Right forelimb (tissue), 1 donor: ENCODE measurements at places on chromosomes 3 and 15.

DNA sequence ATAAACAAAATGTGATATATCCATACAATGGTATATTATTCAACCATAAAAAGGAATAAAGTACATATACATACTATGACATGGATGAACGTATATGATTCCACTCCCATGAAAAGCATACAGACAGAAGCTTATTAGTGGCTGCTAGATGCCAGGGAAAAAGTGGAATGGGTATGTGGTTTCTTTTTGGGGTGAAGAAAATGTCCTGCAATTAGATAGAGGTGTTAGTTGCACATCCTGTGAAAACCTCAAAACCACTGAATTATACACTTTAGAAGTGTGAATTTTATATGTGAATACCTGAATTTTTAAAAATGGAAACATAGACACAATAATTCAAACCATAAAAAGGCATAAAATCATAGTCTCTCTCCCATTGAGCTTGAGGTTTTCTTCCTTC, 11.2 kb downstream of the DENND6A start:
- DNase-seq, result no peak

GRCh38 chr3:137764001-137764433, at the start of gene SOX14:
Gene SOX14 (plus strand): TSS chr3:137764315. CDS start chr3:137764785, 470 bp downstream.
- no peak for DNase-seq

GRCh38 chr3:159635047-159635641, 353.5 kb upstream of the IL12A start:
- DNase-seq, result no peak

DNA sequence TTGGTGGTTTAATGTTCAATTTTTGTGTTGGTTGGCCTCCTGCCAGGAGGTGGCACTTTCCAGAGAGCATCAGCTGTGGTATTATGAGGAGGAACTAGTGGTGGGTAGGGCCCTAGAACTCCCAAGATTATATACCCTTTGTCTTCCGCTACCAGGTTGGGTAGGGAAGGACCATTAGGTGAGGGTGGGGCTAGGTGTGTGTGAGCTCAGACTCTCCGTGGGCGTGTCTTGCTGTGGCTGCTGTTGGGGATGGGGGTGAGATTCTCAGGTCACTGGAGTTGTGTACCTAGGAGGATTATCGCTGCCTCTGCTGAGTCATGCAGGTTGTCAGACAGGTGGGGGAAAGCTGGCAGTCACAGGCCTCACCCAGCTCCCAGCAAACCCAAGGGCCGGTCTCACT, 187.1 kb downstream of the DPH6 start:
- DNase-seq, result no peak

DNA sequence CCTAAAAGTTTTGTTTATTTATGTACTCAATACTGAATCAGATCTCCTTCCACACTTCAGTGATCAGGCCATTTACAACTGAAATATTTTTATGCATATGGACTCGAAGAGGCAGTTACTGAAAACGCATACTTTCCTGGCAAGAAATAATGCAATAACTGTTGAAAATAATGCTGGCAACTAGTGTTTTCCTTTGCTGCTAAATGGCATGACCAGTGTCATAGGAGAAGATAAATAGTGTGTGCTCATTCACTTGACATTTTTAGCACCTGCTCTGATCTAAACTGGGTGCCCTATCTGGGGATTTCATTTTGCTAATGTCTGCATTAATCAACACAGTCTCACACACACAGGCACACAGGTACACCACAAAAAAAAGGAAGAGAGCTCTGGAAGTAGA, 695.2 kb downstream of the TUSC7 start:
- no peak for DNase-seq

GRCh38 chr15:39748276-39748675, 34.4 kb downstream of the FSIP1 start:
- DNase-seq, result no peak

DNA sequence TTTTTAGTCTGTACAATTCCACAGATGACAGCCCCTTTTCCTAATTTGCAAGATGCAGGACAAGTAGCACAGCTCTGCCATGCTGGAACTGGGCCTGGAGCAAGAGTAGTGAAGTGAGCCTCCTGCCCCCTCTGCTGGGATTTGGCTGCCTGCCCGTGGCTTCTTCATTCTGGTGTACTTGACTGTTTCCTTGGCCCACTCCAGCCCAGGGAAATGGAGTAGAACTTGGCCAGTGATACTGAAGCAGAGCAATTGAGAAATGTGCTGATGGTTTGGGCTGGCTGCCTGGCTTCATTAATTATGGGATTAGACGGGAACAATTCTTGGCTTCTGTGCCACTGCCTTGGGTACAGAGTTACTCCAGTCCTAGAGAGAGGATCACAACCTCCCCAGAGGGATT, 2.8 kb downstream of the GPD1L start:
- peak; percentile 63 for DNase-seq

DNA sequence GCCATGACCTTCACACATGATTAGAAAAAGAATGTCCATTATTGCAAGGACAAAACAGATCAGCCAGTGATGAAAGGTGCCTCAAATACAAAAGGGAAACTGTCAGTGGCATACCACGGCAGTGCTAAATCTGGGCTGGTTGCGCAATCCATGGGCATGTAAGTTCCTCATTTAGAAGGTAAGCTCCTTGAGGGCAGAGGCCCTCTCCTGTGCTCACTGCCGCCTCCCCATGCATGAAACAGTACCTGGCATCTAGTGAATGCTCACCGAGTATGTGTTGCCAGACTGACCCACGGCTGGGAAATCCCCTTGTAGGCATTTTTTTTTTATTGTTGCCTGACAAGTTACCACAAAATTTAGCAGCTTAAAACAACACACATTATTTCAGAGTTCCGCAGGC, 312.1 kb upstream of the CHRM5 start:
- no peak for DNase-seq

DNA sequence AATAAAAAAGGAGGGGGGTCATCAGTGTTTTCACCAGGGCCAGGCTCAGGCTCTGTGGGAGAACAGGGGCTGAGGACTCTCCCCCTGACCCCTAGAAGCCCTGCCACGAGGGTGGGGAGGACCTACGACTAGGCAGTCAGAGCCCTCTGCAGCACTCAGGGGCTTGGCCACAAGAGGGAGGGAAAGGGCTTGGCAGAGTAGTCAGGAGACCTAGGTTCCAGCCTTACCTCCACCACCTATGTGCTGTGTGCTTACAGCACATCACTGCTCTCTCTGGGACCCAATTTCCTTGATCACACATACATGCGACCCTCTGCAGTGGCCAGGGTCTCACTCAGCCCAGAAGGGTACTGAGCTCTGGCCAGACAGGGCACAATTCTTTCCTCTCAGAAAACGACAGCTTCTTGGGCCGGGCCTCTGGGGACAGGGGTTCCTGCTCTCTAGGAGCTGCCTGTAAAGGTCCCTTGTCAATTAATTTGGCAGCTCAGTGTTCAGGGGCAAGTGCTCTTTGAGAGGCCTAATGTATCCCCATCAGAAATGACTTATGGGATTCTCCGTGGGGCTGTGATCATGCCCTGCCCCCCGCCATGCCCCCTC, 16.4 kb upstream of the SKIC8 start:
- no peak for DNase-seq

- DNase-seq, result no peak
Measured at GRCh38 chr15:35379972-35380371, 166.0 kb downstream of the DPH6 start.

DNA sequence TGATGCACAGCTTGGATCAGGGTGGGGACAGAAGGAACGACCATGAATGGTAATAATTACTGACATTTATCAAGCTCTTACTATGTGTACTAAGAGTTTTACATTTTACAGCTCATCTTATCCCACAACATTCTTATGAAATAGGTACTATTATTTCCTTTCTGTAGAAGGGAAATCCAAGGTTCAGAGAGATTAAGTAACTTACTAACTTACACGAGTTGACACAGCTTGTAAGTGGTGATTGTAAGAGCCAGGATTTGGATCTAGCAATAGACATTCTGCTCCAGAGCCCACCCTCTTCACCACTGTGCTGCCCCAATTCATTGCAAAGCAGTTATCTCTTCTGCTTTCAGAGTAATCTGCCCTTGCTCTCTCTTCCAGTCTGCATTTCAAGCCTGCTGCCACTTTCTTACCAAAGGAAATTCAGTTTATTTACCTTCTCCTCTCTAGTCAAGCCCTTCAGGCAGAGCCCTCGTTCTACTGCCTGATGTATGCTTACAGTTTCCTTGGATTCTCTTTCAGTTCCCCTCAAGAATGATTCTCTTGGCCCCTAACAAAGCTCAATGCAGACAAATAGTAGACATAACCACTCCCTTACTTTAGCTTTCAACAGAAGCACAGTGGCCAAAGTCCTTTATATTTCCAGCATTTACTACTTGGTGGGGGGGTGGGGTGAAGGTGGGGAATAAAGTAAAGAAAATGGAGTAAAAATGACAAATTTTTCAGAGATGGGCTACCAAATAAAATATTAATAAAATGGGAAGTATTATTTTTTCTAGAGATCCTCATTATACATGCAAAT, 65.8 kb downstream of the ATP8B4 start:
- DNase-seq, result no peak

GRCh38 chr3:64932666-64933342, 245.0 kb upstream of the ADAMTS9 start:
- DNase-seq, result no peak

DNA sequence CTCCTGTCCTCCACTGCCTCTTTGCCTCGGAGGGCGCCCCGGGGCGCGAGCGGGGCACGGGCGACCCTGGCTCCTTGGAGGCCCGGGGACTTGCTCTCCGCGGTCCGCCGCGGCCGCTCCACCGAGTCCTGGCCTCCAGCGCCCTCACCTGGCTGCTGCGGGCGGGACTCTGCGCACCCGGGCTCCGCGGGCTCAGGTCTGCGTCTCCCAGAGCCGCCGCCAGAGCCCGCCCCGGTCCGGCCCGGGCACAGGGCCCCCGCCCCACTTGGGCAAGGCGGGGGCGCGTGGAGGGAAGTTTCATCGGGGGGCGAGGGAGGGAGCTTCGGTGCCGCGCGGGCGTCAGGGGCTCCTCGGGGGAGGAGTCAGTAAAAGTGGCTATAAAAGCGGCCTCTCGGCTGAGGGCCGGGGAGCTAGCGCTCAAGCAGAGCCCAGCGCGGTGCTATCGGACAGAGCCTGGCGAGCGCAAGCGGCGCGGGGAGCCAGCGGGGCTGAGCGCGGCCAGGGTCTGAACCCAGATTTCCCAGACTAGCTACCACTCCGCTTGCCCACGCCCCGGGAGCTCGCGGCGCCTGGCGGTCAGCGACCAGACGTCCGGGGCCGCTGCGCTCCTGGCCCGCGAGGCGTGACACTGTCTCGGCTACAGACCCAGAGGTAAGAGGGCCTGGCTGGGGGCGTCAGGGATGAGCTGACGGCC, at the start of gene CEMIP:
Gene CEMIP, plus strand, starts transcription at position 407 of the 694 bp plus-strand sequence. CDS start 94,510 bp downstream, outside the sequence.
- peak; percentile 89 for DNase-seq

DNA sequence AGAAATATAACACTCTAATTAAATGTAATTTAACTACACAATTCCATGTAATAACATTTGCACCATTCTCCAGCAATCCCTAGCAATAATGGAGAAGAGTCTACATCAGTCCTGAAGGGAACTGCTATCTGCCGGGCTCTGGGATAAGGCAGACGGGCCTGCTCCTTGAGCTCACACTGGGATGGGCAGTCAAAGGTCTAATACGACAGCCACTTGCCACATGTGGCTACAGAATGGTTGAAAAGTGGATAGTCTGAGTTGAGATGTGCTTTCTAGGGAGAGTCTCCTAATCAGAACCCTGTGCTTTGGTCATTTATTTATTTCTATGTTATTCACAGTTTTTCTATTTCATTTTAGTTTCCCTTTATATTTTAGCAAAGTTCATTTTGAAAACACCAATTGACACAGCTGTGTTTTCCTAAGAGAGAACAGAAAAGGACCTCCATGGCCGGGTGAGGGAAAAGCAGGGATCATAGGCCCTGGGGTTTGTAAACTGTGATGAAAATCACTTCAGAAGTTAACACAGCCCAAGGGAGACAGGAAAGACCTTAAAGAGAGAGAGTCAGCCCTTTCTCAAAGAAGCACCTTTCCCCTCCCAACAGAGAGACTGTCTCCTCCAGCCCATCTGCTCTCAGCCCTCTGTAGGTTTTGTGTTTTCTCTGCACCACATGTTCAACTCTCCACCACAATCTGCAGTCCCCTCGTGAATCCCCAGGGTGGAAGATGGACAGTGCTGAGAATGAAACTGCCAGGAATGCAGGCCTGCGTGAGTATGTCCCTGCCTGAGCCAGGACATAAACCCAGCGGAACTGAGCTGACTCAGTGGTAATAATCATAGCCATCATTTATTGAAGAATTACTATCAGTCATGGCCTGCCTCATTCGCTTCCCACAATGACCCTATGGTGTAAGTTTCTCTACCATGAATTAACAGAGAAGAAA, 11.6 kb downstream of the FSIP1 start:
- DNase-seq, result peak; percentile 61

GRCh38 chr3:148513096-148513543, 184.6 kb upstream of the AGTR1 start:
- no peak for DNase-seq

DNA sequence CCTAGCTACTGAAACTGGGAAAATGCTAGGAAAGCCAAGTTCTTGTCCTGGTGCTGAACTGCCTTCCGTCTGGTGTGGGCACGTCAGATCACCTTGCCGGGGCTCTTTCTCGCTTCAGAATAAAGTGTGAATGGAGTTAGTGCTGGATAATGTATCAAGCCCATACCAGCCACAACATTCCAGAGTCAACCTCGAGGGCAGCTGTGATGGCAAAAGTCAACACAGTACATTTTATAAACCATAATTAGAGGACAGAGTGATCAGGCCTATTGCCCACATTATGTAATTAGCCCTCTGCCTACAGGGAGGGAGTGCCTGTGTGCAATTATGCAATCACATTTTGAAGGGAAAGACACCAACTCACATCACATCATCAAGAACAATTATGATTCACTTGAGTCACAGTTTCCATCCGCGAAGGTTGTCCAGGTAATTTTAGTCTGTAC, 165.2 kb downstream of the RORA start:
- DNase-seq, result no peak

DNA sequence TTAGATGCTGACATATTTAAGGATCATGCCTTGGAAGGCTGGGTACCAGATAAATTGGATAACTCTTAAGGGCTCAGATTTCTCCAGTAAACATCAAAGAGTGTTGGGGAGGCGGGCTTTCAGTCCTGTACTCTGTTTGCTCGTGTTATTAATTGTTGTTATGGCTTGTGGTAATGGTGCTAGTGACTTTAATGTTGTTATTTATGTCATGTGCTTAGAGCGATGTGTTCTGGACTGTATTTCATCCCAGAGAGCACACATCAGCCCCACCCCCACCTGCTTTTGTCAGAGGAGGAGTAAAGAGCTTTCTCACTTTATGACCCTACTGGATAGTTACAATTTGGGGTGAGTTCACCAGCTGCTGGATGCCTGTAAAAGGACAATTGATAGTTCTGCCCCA, 386.3 kb downstream of the EPHB1 start:
- no peak for DNase-seq

DNA sequence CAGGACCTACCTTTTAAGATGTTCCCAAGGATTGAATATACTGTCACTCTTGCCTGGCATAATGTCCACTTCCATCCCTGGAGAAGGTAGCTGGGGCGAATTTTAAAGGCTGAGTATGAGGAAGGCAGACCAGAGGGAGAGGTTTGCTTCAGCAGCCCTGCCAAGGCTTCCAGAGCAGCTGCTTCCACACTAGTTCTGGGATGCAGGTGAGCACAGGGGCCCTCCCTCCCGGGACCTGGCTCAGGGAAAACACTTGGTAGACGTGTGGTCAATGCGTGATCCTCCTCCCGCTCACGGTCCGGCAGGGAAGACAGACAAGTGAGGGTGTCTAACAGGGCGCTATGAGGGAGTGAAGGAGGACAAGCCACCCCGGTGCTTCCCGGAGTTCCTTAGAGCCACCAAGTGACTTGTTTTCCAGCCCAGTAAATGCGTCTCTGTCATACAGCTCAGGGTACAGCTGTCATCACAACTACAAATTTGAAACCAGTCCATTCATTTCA, 327.6 kb downstream of the ARRDC4 start:
- no peak for DNase-seq
